GM18507 (cell line): ENCODE measurements at places on chromosomes 1 and 21.

GRCh38 chr1:90721210-90722194 is 4.4 kb upstream of the BARHL2 start:
- peak; percentile 42 for DNase-seq

GRCh38 chr1:59674595-59674994 is 140.2 kb upstream of the HOOK1 start:
- no peak for DNase-seq

GRCh38 chr1:18343581-18343980 is 137.1 kb upstream of the KLHDC7A start:
- no peak for DNase-seq

GRCh38 chr1:189607477-189608096 is 870.1 kb downstream of the BRINP3 start:
- DNase-seq = no peak

DNA sequence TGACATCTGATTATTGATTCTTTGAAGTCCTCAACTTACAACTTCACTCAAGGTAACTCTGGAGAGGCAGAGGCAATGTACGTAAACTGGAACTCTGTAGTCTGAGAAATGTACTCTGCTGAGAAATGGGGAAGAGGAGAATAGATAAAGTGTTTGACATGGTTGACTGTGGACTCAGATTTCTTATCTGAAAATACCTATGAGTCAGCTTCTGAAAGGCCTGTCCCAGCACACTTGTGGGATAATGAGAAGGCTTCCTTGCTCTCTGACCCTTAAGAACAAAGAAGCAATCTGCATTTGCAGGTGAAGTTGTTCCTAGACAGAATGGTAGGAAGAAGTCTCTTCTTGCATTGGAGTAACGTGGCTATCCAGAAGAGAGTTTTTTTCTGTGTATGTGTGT is 1573.5 kb downstream of the BRINP3 start:
- no peak for DNase-seq

GRCh38 chr1:7469255-7469938 is 301.7 kb upstream of the VAMP3 start:
- no peak for DNase-seq

DNA sequence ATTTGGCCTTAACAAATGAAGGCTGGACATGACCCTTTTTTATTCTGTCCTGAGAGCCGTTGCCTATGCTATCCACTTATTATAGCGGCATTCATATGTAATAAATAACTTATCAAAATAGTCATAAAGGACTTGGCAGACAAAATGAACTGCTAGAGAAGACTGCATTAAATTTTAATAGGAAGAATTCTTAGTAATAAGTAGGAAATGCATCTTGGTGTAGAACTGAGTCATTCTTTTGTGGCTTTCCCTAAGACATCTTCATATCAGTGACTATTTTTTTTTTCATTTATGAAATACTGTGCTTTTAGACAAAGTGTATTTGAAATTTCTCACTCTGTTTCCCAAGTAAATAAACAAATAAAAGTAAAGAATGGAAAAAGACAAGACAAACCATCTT is 45.6 kb downstream of the PBX1 start:
- DNase-seq = no peak

DNA sequence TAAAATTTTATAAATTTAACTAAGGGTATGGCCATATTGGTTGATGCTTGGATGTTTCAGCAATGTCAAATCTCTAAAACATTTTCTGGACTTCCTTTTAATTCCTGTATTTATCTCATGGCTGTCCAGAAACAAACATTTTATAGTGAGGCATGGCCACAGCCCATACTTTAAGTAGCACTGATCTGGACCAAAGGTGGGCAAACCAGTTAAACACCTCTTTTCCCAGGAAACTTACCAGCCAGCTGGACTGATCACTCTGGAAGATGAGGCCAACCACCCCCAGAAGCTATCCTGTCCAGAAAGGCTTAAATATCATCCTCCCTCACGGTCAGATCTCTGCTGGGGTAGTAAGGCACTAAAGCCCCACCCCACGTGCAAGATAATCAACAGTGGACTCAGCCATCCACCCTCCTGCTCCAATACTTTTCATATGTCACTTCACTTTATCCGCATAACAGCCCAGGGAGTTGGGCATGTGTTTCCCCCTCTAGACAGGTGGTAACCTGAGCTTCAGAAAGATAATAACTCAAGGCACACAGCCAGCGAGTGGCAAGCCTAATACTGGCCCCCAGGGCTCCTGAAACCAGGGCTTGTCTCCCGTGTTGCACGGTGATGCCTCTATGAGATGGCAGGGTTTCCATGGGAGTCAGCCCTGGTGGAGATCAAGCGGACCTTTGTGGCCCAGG is 120.5 kb upstream of the NGF start:
- DNase-seq = no peak

GRCh38 chr1:116377541-116378529 is 4.8 kb downstream of the ATP1A1 start:
- peak; percentile 30 for DNase-seq

- DNase-seq = peak; percentile 64
Measured at GRCh38 chr21:42187976-42188653, 30.8 kb upstream of the ABCG1 start.

GRCh38 chr21:33572350-33572749 is 16.1 kb downstream of the DONSON start:
- DNase-seq = no peak

DNA sequence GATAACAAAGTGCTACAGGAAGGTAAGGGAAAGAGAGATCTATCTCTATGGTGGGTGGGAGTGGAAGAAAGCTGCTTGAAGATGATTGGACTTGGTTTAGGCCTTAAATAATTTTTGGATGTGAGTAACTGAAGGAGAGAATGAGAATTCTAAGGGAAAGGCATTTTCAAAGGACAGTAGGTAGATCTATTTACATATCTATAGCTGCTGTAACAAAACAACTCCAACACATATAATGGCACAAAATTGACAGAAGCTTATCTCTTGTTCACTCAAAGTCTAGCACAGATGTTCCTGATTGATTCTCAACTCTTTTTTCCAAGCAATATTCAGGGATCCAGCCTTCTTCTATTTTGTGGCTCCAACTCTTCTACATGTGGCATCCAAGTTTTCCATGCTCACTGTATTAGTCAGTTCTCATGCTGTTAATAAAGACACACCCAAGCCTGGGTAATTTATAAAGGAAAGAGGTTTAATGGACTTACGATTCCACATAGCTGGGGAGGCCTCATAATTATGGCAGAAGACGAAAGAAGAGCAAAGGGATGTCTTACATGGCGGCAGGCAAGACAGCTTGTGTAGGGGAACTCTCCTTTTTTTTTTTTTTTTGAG is 3.1 kb upstream of the DDAH1 start:
- DNase-seq = no peak

DNA sequence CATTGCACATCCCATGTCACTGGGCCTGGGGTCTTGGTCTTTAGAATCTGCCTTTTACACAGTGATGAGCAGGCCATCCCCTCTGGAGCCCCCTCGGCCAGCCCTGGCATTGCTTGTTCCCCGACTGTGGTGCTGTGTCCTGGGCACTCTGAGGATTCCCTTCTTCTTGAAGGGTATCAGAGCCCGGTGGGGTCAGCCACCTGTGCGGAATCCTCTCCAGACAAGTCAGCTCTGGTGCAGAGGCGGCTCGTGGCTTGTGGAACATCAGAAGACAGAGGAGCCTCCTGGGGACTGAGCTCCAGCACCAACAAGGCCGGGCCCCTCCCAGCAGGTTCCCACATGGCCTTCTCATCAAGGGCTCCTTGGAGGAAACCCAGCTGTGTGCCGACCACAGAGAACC is 57.9 kb upstream of the AJAP1 start:
- DNase-seq = no peak

DNA sequence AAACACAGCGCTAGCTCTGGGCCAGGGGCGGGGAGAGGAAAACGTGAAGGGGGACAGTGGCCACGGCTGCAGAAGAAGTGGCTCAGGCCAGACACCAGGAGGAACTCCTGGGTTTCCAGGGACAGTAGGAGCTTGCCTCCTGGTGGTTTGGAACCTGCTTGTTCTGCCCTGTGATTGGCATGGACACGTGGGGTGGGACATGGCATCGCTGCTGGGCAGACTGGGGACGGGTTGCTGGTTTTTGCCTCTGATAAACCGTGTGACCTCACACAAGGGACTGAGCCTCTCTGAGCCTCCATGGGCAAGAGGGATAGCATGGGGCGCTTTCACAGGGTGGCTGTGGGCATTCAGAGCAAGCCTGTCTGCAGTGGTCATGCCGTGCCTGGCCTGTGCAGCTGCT is 7.5 kb upstream of the PLCH2 start:
- no peak for DNase-seq

- DNase-seq = no peak
Measured at GRCh38 chr1:74464037-74464436, 48.4 kb downstream of the LRRC53 start.

DNA sequence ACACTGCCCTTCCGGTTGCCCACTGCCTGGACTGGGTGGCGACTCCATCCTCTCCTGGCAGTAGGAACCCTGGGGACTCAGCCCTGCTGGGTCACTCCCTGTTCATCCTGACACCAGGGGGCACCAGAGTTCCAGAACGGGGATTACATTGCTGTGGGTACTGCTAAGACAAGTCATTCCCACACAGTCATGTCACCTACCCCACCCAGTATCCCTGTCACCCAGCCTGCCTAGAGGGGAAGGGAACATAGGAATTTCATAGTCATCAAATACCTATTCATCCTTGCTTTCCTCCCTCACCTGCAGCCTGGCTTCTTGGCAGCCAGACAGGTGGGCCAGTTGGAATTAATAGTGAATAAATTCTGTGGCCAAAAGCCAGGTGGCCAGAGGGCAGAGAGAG is 9.8 kb upstream of the SFN start:
- DNase-seq = peak; percentile 62

DNA sequence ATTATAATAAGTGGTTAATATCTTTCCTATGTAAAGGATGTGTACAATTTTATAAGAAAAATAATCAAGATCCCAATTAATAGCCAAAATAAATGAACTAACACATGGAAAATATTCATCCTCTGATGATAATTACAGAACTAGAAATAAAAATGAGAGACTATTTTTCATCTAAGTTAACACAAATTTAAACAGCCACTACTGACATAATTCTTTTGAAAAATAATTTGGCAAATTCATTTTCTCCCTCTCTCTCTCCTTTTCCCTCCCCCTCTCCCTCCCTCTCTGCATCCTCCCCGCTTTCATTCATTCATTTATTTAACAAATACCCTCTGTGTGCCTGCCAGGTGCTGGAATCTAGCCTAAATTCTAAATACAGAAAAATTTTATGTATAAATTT is 10.3 kb upstream of the SFPQ start:
- no peak for DNase-seq

- DNase-seq = no peak
Measured at GRCh38 chr1:229004066-229004833, 266.7 kb upstream of the RAB4A start.

DNA sequence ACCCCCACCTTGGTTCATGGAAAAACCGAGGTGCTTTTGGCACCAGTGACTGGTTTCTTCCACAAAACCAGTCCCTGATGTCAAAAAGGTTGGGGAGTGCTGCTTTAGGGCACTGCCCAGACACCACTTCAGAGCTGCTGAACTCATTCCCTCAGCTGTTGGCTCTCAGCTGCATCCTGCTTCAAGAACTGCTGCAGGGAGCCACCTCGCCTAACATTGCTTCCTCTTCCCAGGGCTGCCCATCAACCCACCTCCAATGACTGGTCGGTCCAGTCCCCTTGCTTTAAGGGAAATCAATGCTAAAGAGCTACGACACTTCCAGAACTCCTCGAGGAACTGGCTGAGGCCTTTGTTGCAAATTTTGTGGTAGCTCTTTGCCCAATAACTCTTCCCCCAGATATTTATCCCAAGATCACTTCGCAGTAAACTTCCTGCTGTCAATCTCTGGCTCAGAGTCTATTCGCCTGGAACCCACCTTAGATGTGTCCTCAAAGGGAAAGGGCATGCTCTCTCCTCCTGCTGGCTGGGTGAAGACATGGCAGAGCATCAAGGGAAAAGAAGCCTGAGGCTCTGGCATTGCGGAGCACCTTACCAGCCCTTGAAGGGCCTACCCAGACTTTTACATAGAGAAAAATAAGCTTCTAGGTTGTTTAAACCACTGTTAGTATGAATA is 29.0 kb downstream of the C1orf52 start:
- DNase-seq = no peak

DNA sequence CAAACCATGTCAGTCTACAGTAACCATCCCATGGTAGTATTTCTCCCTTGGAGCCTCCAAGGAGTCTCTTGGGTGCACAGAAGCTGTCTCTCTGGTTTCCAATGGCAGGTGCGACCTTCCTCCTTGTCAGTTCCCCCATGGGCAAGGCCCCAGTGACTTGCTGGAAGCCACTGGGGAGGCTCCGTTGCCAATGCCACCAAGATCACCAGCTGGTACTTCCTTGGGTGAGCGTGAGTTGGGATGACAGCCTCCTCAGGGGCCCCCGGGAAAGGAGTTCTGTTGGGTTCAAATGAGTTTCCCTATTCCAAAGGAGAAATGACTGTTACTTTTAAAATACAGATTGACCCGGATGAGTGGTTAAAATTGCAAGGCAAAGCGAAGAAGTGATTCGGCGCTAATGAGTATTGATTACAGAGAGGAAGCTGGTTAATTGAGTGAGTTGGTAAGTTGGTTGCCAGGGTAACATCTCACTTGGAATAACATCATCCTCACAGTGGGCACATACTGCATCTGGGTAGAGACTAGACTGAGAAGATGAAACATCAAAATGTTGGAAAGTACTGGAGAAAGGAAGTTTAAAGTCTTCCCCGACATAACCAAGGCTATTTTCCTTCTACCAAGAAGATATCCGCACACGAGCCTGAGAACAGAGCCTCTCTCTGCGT is 53.0 kb upstream of the LAPTM5 start:
- no peak for DNase-seq

GRCh38 chr1:85484264-85484663 is 19.3 kb upstream of the DDAH1 start:
- no peak for DNase-seq

DNA sequence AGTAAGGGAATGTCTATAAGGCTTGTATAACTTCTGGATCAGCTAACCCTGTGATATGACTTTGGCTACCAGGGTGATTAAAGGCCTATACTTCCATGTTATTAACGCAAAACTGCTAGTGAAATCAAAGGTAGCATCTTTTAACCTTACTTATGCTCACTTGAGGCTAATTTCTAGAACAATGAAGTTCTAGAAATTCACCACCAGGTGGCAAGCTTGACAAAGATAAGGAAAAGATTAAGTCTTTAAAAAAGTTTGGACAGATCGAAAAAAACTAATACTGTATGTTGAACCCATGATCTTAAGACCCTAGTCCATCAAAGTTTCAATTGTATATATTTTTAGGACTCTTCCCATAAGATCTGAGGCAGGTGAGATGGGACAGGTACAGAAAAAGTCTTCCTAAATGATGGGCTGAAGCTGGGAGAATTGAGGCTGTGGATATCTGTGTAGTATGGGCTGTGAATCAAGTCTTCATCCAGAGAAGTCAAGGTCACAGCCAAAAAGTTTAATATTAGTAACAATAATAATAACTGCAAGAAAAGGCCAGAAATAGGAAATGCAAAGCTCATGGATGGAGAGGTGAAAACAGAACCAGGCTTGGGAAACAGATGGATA is 18.8 kb downstream of the KYAT3 start:
- no peak for DNase-seq

GRCh38 chr1:19704247-19705113 is 39.8 kb downstream of the HTR6 start:
- peak; percentile 42 for DNase-seq
